Naive B cell (primary cell): ENCODE measurements at places on chromosomes 12 and 14.

DNA sequence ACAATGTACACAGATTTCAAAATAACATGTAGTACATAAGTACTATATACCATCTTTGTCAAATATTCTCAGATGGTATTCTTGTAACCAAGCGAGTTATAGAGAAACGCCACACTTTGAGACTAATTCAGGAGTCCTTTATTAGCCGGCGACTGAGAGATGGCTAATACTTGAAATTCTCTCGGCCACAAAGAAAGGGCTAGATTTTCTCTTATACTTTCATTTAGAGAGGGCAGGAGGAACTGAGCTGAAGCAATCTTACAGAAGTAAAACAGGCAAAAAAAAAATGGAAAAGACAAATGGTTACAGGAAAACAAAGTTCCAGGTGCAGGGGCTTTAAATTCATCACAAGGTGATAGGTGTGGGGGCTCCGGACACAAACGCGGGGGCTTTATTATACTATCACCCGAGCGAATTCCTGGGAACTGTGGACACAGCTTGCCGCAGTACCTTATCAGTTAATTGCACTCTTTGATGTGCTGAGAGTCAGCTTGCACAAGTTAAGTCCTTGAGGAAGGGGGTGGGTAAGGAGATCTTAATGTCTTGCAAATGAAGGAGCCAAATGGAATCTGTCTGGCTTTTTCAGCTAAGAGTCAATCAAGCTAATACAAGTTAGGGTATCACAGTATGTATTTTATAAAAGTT is 382.3 kb downstream of the KCNH5 start:
- H3K4me1 ChIP-seq, result no peaks in the 10 kb centered on the region
- H3K27me3 ChIP-seq, result no peaks in the 10 kb centered on the region
- no peaks in the 10 kb centered on the region for H3K36me3 ChIP-seq

- no peaks in the 10 kb centered on the region for H3K36me3 ChIP-seq
- peak; percentile 33 for DNase-seq
- peak overlapping the region; percentile 78 for H3K27ac ChIP-seq
- H3K4me1 ChIP-seq, result peaks cover 27% of the 10 kb centered on the region
- H3K4me3 ChIP-seq, result no peak overlapping the region
Observed at GRCh38 chr14:71116568-71117122, 209.4 kb downstream of the PCNX1 start.

- H3K27me3 ChIP-seq, result peaks cover 8% of the 10 kb centered on the region
- H3K36me3 ChIP-seq, result no peaks in the 10 kb centered on the region
- H3K4me1 ChIP-seq, result peaks cover 11% of the 10 kb centered on the region
- no peak overlapping the region for H3K4me3 ChIP-seq
- DNase-seq, result no peak
Observed at GRCh38 chr12:13788626-13789025, 192.8 kb downstream of the GRIN2B start.

GRCh38 chr14:36524220-36524837 is 4.3 kb upstream of the NKX2-1 start:
- no peak overlapping the region for H3K27ac ChIP-seq
- H3K27me3 ChIP-seq, result peaks cover 61% of the 10 kb centered on the region
- peaks cover 27% of the 10 kb centered on the region for H3K36me3 ChIP-seq
- peaks cover 6% of the 10 kb centered on the region for H3K4me1 ChIP-seq

GRCh38 chr12:113683574-113683973 is 211.9 kb upstream of the LHX5 start:
- H3K36me3 ChIP-seq, result no peaks in the 10 kb centered on the region
- no peak for DNase-seq
- H3K4me3 ChIP-seq, result no peak overlapping the region
- peaks cover 17% of the 10 kb centered on the region for H3K27me3 ChIP-seq
- no peaks in the 10 kb centered on the region for H3K4me1 ChIP-seq

DNA sequence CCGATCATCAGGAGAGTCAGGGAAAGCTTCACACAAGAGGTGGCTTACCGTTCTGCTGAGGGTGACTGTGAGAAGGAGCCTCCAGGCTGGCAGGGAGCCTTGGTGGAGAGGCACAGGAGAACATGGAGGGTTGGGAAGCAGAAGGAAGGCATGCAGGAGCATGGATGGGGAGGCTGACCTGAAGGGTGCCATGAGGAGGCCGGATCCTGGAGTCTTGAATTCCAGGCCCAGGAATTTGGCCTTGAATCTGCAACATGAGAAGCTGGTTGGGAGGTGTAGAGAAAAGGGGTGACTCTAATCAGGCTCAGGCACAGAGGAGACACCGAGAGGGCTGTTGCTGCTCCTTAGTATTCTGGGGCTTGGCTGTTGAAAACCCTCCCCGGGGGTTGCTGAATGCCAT is 130.2 kb downstream of the PELI2 start:
- no peaks in the 10 kb centered on the region for H3K27me3 ChIP-seq
- no peak overlapping the region for H3K27ac ChIP-seq
- no peak overlapping the region for H3K4me3 ChIP-seq
- H3K4me1 ChIP-seq, result peaks cover 15% of the 10 kb centered on the region
- no peak for DNase-seq
- peaks cover 33% of the 10 kb centered on the region for H3K36me3 ChIP-seq

- H3K36me3 ChIP-seq, result no peaks in the 10 kb centered on the region
- peaks cover 38% of the 10 kb centered on the region for H3K27me3 ChIP-seq
Observed at GRCh38 chr14:100708425-100709288, 18.0 kb upstream of the DLK1 start.

DNA sequence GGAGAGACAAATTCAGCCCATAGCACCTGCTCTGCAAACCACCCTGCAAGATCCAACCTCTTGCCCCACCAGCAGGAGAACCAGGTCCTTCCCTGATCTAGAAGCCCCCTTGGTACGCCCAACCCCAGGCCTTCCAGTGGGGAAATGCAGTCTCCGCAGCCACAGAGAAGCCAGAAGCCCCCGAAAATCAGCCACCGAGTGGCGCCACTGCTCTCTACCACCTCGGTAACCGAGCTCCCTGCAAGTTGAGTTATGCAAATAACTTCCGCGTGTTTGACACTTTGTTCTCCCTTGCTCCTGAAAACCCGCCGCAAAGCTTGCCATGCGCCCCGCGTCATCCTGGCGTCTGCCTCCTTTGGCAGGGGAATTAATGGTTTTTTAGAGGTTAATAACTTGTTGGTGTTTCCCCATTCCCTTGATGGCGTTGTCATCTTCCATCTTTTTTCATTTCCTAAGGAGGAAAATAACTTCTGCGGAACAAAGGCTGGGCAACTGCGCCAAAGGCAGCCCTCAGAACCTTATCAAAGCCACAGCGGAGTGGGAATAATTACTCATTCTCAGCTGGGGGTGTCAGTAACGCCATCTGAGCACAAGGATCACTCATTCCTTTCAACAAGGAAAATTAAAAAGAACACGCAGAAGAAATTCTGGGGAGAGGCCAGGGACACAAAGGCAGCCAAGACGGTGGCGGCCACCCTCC is 60.4 kb downstream of the FZD10 start:
- no peaks in the 10 kb centered on the region for H3K4me1 ChIP-seq
- no peak overlapping the region for H3K4me3 ChIP-seq
- peaks cover 4% of the 10 kb centered on the region for H3K27me3 ChIP-seq
- no peak overlapping the region for H3K27ac ChIP-seq

- H3K27me3 ChIP-seq, result peaks cover 4% of the 10 kb centered on the region
- H3K27ac ChIP-seq, result no peak overlapping the region
- DNase-seq, result no peak
Observed at GRCh38 chr12:1642513-1642912, 13.5 kb downstream of the WNT5B start.

GRCh38 chr12:6294156-6295093 is 16.1 kb upstream of the PLEKHG6 start:
- H3K27ac ChIP-seq, result no peak overlapping the region
- no peak for DNase-seq
- H3K27me3 ChIP-seq, result peaks cover 52% of the 10 kb centered on the region

- H3K4me3 ChIP-seq, result no peak overlapping the region
- no peak for DNase-seq
- no peak overlapping the region for H3K27ac ChIP-seq
- H3K27me3 ChIP-seq, result peaks cover 21% of the 10 kb centered on the region
- no peaks in the 10 kb centered on the region for H3K4me1 ChIP-seq
Observed at GRCh38 chr12:100448656-100449055, 25.0 kb upstream of the NR1H4 start.

DNA sequence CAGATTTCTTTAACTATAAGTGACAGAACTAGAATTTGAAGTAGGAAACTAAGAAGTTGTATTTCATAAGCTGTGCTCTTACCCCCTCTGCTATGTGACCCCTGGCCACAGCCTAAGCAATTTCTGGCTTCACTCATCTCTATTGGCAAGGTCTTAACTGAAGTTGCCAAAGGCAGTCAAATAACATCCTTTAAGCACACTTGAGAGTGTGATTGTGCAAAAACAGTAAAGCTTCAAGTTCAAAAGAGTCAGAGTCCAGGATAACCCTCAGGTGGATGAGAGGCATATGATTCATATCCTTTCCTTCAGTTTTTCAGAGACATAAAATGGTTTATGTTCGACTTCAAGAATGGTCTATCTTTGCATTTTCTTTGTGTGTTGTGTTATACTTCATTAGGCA is 45.2 kb downstream of the GRIP1 start:
- no peaks in the 10 kb centered on the region for H3K27me3 ChIP-seq
- H3K4me1 ChIP-seq, result no peaks in the 10 kb centered on the region
- DNase-seq, result no peak
- no peaks in the 10 kb centered on the region for H3K36me3 ChIP-seq
- H3K27ac ChIP-seq, result no peak overlapping the region

GRCh38 chr12:89411846-89412245 is 59.5 kb upstream of the DUSP6 start:
- H3K4me1 ChIP-seq, result no peaks in the 10 kb centered on the region
- H3K4me3 ChIP-seq, result no peak overlapping the region
- DNase-seq, result no peak
- no peak overlapping the region for H3K27ac ChIP-seq
- H3K27me3 ChIP-seq, result no peaks in the 10 kb centered on the region
- H3K36me3 ChIP-seq, result no peaks in the 10 kb centered on the region

DNA sequence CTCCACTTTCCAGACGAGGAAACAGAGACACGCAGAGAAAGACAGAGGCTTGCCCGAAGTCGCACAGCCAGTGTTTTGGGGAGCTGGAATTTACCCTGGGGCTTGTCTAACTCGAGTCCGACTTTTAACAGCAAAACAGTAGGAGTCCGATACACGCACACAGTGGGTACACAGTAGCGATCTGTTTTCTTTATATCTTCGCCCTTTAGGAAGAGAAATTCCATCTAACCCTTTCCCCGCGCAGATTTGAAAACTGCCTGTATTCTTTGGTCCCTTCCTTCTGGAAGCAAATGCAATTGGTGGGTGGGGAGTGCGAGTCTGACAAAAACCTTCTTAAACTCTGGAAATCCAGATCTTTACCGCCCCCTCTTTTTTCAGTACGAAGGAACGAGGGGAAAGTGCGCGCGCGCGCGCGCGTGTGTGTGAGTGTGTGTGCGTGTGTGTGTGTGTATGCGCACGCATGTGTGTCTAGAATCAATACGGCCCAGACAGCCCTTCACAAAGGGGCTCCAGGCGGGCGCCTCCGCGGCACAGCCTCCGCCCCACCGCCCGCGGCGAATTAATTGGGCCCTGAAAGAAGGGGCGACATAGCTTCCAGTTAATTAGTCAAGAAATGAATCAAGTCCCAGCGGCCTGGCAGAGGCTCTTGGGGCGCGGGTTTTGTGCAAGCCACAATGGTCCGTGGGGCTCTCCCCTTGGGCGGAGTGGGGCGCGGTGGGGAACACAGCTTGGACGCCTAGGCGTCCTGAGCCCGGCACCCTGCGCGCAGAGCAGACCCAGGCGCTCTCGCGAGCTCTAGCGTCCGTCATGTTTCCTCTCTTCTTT is 14.0 kb upstream of the TBX3 start:
- peaks cover 98% of the 10 kb centered on the region for H3K27me3 ChIP-seq
- H3K4me3 ChIP-seq, result no peak overlapping the region
- H3K27ac ChIP-seq, result peak overlapping the region; percentile 47
- H3K36me3 ChIP-seq, result no peaks in the 10 kb centered on the region
- DNase-seq, result no peak
- no peaks in the 10 kb centered on the region for H3K4me1 ChIP-seq

GRCh38 chr14:89750908-89751392 is 203.6 kb downstream of the EFCAB11 start:
- H3K36me3 ChIP-seq, result peaks cover 7% of the 10 kb centered on the region
- H3K27me3 ChIP-seq, result no peaks in the 10 kb centered on the region
- peaks cover 3% of the 10 kb centered on the region for H3K4me1 ChIP-seq
- no peak overlapping the region for H3K4me3 ChIP-seq
- DNase-seq, result no peak

GRCh38 chr14:34122081-34122480 is 171.2 kb upstream of the EGLN3 start:
- H3K36me3 ChIP-seq, result no peaks in the 10 kb centered on the region
- peaks cover 17% of the 10 kb centered on the region for H3K27me3 ChIP-seq
- DNase-seq, result no peak
- H3K4me3 ChIP-seq, result no peak overlapping the region
- H3K27ac ChIP-seq, result no peak overlapping the region

- H3K4me1 ChIP-seq, result no peaks in the 10 kb centered on the region
- H3K27ac ChIP-seq, result no peak overlapping the region
- H3K27me3 ChIP-seq, result no peaks in the 10 kb centered on the region
- DNase-seq, result no peak
- peaks cover 5% of the 10 kb centered on the region for H3K36me3 ChIP-seq
Observed at GRCh38 chr14:34668111-34668510, 38.2 kb upstream of the SNX6 start.

DNA sequence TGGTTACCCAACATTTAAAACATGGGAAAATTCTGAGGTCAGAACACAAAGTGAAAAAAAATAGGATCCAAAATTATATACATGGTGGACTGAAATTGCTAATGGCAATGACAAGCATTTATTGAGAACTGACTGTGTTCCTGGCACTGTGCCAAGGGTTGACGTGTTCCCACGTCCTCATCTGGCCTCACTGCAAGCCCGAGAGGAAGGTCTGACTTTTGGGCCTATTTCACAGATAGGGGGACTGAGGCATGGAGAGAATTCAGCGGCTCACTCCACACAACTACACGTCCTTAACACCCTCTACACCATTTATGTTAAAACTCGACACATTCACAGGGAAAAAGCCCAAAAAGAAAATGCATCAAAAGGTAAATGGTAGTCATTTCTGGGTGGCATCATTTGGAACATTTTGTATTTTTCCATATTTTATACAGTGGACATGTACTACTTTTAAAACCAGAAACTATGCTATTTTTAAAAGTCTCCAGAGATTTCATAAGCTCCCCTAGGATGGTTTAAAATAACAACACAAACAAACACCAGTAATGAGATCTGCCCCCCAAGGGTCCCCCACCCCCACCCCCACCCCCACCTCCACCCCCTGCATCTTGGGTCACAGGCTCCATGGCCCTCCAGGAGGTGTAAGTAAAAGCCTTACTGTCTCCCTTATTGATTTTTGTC is 27.7 kb downstream of the CLMN start:
- no peaks in the 10 kb centered on the region for H3K27me3 ChIP-seq
- H3K4me3 ChIP-seq, result no peak overlapping the region
- peaks cover 47% of the 10 kb centered on the region for H3K4me1 ChIP-seq

- H3K27me3 ChIP-seq, result no peaks in the 10 kb centered on the region
- H3K36me3 ChIP-seq, result no peaks in the 10 kb centered on the region
- no peak overlapping the region for H3K27ac ChIP-seq
- DNase-seq, result no peak
- H3K4me3 ChIP-seq, result no peak overlapping the region
- H3K4me1 ChIP-seq, result no peaks in the 10 kb centered on the region
Observed at GRCh38 chr14:70873627-70874026, 33.6 kb upstream of the PCNX1 start.

GRCh38 chr12:2247596-2247995 is 194.8 kb downstream of the CACNA1C start:
- peaks cover 33% of the 10 kb centered on the region for H3K4me1 ChIP-seq
- H3K36me3 ChIP-seq, result no peaks in the 10 kb centered on the region

- no peak overlapping the region for H3K4me3 ChIP-seq
- no peak for DNase-seq
- no peaks in the 10 kb centered on the region for H3K4me1 ChIP-seq
Observed at GRCh38 chr12:118560733-118561132, 184.4 kb downstream of the SUDS3 start.

- H3K4me3 ChIP-seq, result no peak overlapping the region
- no peak for DNase-seq
Observed at GRCh38 chr12:107402041-107403022, 283.3 kb upstream of the PWP1 start.
